ENCODE measurements at places on chromosomes 12 and 14.
A peak's percentile ranks its signal among the peaks of the same experiment; 100 is the strongest.

GRCh38 chr12:66823857-66824570 lies 145.1 kb upstream of the GRIP1 start:
- DNase-seq, result no peak

DNA sequence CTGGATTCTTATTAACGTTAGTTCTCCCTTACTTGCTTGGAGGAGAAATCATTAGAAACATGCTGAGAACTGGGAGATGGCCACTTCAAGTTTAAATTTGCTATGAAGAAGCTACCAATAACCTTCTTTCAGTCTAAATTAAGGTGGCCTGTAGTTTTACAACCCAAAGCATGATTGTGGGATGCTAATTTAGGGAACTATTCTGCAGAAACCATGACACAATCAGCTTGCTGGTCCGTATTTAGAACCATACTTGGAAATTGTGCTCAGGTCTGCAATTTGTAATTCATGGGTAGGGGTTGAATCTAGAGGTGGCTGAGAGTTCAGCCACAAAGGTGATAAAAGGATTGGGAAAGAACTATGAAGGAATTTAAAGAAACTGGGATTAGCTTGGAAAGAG lies 405.7 kb downstream of the RAD51B start:
- no peak for DNase-seq

GRCh38 chr12:89072294-89073026 lies 279.8 kb downstream of the DUSP6 start:
- DNase-seq, result no peak

GRCh38 chr14:41636492-41637392 lies 30.1 kb downstream of the LRFN5 start:
- no peak for DNase-seq

- peak; percentile 89 for DNase-seq
Measured at GRCh38 chr12:124939421-124940142, 25.1 kb upstream of the UBC start.

DNA sequence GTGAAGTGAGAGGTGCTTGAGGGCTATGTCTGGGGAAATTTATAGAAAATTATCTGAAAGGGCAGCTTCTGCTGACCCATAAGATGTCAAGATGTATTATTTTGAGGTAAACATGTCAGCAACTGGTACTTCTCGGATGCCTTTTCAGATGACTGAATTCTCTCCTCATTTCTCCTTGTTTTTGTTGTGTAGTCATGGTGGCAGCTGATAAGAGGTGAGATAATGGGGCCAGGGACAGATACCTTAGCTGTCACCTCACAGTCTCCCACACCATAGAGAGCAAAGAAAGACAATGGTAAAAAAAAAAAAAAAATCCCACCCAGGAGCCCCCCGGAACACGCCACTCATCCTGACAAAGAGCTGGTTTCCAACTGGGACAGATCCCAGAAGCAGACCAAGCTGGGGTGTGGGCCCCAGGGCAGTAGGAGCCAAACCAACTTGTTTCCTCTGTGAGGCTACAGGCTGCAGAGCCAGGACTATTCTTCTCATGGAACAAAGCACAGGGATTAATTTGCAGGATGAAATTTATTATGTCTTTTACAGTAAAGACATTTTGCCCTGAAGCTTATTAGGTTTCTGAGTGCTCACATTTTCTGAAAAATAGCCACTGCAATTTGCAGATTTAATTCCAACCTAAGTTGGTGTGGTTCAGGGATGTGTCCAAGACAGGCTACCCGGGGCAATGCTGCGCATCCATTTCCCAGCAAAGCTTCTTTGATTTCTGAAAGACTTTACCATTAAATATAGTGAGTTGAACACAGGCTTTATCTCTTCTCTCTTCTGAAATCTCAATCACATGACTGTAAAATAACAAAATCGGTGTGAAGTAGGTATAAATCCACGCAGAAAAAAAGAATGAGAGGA lies 52.2 kb downstream of the NDUFA12 start:
- DNase-seq, result no peak

DNA sequence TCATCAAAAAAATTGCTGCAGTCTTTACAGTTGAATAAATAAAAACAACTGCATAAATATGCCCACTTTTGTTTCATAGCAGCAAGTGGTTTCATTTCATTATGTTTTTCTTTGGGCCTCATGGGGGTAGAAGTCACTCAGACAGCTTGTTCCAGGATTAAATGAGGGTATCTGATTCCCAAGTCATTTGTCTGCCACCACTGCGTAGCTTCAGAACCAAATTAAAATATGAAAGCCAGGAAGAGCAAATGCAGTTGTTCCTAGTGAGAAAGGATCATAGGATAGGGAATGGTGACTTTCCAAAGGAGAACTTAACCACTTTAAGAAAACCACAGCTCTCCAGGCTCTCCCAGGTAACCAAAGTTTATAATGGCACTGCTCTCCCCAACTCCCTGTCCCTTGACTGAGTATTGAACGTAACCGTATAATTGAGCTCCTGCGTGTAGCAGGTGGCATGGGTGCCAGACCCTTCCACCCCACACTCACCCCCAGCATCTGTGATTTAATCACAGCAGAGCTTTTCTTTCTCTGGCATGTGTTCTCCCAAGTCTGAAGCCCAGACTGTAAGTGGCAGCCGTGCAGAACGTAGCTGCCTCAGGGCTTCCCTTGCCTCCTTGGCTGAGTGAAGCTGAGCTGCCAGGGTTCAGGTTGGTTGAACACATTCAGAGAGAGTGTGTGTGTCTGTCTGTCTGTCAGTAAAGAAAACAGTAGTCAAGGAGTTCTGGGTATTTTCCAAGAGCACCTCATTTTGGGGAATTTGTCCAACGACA lies 11.3 kb upstream of the KCNH3 start:
- DNase-seq, result no peak

DNA sequence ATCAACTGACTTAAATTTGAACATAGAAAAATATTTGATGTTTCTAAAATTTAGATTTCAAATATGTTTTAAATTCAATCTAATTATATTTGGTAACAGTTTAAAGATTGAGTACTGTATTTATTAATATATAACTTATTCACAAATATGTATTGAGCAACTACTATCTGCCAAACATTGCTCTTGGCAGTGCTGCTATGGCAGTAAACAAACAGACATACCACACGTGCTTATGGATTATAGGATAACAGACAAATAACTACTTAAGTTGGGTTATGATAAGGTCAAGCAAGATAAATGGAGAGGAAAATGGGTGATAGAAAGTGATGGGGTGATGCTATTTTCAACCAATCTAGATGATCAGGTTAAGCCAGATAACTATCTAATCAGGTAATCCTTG lies 538.1 kb downstream of the C12orf50 start:
- no peak for DNase-seq

DNA sequence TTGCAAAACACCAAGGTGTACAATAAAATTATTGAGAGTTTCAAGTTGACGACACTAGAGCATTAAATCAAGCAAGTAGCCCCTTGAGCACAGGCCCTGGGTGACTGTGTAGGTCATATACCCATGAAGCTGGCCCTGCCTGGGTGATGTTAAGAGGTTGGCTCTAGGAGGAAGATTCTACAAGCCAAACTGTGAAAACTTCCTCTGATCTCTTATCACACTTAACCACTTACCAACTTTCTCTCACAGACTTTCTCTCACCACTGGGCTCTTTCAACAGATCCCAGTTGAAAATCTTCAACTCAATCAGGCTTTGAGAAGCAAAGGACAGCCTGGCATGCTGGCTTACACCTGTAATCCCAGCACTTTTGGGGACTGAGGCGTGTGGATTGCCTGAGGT lies 186.9 kb upstream of the BTG1 start:
- no peak for DNase-seq

DNA sequence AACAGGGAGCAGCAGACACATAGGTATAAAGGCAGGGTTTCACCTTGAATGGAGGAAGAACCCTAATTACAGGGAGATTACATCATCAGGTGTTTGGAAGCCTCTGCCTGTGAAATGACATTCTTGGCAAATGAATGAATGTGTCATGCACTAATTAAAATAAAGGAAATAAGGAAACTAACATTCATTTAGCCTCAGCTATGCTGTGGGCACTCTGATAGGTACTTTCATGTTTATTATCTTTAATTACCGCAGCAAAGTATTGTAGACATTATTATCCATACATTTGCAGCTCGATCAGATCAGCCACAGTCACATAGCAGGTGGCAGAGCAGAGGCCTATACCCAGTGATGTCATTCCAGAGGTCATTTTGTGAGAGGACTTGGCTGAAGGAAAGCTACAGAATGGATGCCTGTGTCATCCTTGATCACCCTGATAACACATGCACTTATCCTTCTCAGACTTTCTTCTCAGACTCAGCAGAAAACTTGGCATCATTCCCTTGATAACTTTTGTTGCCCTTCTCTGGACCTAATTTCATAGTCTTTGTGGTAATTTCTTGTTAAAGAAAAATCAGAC lies 18.4 kb downstream of the ZNF664 start:
- no peak for DNase-seq

- DNase-seq, result no peak
Measured at GRCh38 chr14:54642801-54643695, 76.1 kb downstream of the SAMD4A start.

DNA sequence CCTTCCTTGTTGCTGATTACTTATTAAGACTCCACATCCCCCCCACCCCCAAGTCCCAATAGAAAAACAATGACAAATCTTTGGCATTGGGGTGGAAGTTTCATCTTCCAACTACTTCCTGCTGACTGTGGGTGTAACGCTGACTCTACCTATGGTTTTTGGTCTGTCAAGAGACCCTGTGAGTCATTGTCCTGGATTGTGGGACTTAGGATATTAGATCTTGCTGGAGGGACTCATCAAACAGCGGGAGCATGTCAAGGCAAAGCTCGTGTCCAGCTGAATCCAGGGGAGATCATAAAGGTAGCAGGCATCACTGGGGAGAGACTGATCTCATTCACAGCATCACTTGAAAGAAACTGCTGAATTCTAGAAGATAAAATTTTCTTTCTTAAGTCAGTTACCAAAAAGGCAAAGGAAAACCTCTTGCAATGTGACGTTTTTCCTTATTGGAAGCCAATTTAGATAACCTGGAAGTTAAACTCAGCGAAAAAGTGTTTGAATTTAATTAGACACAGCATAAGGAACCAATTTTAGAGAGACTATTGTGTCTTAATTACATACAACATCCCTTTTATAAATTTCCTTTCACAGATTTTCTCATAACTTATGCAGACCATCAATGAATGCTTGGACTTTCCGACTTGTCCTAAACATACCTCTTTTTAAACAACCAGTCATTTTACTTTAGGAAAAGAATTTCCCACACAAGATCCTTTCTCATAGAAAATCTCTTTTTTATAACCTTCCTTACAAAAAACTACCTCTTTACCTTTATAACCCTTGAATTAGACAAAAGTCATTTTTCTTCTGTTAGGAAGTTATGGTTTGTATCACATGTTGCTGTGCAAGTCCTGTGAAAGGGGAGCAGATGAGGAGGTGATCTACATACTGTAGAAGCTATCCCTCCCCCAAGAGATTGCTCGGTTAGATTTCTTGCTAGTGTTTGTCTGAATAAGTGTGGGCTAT lies 94.6 kb upstream of the SCAF11 start:
- no peak for DNase-seq

DNA sequence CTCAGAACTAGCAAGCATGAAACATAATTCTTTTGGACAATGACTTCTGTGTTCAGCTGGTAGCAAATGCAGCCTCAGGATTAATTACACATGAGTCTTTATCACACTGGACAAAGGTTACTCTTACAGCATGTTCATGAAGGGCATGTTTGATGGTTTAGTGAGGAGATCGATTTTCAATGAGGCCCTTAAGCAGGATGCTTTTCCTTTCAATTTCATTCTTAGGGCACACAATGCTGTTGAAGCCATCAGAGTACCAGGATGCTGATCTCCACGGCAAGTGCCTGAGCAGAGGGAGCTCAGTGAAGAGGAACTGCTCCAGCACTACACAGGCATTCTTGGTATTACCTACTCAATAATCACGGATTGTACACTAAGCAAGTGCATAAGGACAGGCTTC lies 542.0 kb downstream of the SNAPC1 start:
- no peak for DNase-seq

DNA sequence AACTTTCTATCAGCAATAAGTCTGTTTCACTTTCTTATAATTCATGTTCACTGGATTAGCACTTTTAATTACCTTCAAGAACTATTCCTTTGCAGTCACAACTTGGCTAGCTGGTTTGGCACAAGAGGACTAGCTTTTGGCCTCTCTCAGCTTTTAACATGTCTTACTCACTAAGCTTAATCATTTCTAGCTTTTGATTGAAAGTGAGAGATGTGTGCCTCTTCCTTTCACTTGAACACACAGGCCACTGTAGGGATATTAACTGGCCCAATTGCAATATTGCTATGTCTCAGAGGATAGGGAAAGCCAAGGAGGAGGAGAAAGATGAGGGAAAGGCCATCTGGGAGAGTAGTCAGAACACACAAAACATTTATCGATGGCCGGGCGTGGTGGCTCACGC lies 92.7 kb downstream of the PRICKLE1 start:
- no peak for DNase-seq

DNA sequence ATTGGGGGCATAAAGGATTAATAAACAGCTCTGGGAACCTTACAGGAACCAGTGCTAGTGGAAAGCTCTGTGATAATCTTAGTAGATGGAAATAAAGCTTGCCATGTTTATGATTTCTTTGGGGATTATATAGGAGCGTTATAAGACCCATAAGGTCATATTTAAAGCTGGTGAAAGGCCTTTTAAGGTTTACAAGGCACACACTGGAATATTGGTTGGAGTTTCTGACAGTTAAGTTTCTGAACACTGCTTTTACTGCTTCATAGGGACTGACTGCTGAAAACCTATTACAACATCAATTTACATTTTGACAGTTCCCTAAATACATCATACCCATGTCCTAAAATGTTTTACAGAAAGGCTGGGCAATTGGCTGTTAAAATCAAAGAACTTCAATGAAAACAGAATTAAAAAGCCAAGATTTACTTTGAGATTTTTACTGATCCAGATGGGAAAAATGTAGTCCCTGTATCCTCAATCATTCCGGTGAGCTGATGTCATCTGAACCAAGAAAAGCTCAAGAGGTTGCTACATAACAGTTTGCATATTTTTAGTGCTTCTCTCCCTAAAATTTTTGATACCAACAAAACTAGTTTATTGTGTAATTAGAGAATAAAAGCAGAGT lies 153.7 kb upstream of the IGF1 start:
- DNase-seq, result no peak

- no peak for DNase-seq
Measured at GRCh38 chr14:63006531-63006930, 38.7 kb downstream of the KCNH5 start.

GRCh38 chr12:131425112-131426075 lies 285.5 kb upstream of the SFSWAP start:
- DNase-seq, result no peak

- DNase-seq, result no peak
Measured at GRCh38 chr12:66716522-66716921, 37.6 kb upstream of the GRIP1 start.

DNA sequence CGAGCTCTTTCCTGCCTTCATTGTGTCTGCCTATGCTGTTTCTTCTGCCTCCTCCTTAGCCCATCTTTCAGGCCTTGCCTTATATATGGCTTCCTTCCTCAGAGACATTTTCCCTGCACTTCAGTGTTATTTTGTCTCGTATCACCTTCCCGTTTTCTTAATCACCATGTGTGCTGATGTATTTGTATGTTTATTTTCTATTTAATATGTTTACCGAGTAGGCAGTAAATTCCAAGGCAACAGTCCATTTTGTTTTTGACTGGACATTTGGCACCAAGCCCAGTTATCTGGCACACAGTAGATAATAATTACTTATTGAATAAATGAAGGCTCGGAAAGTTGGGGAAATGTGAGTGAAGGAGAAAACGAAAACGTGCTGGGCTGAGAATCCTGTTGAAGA lies 4.6 kb upstream of the POU6F1 start:
- no peak for DNase-seq

- DNase-seq, result peak; percentile 89
Measured at GRCh38 chr14:81436296-81437138, 36.4 kb upstream of the STON2 start.

GRCh38 chr12:92729773-92730305 lies 27.1 kb downstream of the PLEKHG7 start:
- DNase-seq, result no peak
